ENCODE measurements at places on chromosomes 1 and 21.

- no peak for DNase-seq
Observed at GRCh38 chr1:29743931-29744330, 507.6 kb downstream of the PTPRU start.

GRCh38 chr1:36151845-36152203, 2.5 kb upstream of the TRAPPC3 start:
- no peak for DNase-seq

DNA sequence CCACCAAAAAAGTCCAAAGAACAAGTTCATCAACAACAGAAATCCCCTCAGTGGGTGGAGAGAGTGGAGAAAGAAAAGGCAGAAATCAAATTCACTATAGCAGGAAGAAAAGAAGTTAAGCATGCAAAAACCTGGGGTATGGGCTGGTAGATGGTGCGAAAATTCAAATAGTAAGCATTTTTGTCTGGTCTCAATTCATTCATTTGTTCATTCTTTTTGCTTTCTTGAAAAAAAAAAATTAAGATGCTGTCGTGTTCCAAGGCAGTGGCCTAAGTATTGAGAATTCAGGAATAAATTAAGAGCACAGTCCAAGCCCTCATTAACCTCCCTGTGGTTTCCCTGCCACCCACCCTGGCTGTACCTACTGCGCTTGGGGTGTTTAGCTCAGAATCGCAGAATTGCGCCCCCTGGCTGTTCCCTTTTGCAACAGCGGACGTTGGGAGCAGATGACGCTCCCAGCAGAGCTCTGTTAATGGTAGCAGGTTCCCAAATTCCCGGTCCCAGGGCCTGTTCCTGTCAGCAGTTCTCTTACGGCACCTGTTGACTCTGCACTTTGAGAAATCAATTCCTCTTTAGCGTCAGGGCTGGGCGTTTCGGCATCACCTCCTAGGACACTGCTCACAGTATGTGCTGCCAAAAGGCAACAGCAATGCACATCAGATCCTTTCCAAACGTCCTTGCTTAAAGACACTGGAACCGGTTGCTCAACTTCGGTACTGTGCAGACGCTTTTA, 34.0 kb upstream of the SSX2IP start:
- peak; percentile 43 for DNase-seq

DNA sequence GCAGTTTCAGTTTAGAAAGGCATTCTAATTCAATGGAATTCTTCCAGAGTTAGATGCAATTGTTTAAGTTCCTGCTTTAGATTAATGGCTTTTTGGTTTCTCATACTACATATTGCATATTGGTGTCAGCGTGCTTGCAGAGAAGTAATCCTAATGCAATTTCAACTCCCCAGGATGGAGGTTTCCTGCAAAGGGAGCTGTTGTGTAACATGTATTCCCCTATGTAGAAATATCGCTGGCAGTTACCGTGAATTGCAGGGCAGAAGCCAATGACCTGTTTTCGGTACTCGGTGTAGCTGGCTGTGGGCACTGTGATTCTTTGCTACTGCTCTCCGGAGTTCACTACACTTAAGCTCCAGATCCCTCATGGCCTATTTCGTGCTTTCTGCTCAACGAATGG, 256.1 kb upstream of the PTBP2 start:
- no peak for DNase-seq

DNA sequence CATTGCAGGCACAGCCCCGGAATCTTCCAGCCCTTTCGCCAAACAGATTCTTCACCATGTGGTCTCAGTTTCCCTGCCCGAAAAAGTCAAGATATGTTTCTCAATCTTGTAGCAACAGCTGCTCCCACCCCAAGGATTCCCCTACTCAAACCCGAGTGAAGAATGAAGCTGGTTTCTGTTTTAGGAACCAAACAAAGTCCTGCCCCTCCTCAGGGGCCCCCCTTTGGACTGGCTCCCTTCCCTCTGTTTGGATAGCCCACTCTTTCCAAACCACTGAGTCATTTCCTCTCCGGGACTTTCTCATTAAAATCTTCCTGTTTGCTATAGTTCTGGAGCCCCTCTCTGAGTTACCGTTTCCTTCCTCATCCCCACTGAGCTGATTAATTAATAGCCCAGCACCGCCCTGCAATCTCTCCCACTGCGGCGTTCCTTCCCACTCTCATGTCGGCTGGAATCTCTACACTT, 100.9 kb downstream of the TSEN15 start:
- no peak for DNase-seq
